ENCODE measurements at places on chromosomes 16 and 17.

- no peak for DNase-seq
These were observed 383.2 kb upstream of the XYLT1 start for GRCh38 chr16:17853958-17854357.

- DNase-seq: no peak
These were observed 6.5 kb upstream of the CAPNS2 start for GRCh38 chr16:55559933-55560516.

GRCh38 chr16:600781-601180 lies 10.9 kb downstream of the RAB40C start:
- no peak for DNase-seq

DNA sequence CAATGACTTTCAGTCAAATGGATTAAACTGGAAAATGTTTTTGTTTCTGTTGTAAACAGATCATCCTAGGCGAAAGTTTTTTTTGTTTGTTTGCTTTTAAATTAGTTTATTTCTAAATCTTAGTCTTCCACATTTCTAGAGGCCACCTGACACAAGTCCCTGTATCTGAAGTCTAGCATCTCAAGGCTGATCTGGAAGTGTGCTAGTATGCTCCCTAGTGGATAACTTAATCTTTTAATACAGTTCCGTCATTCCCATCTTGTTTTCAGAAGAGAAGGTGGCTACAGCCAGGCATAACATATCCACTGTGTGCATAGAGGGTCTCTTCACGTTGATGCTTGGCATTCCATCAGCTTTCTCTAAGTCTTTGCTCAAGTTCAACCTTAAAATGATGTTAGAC lies 7.6 kb downstream of the IFT20 start:
- DNase-seq: no peak

DNA sequence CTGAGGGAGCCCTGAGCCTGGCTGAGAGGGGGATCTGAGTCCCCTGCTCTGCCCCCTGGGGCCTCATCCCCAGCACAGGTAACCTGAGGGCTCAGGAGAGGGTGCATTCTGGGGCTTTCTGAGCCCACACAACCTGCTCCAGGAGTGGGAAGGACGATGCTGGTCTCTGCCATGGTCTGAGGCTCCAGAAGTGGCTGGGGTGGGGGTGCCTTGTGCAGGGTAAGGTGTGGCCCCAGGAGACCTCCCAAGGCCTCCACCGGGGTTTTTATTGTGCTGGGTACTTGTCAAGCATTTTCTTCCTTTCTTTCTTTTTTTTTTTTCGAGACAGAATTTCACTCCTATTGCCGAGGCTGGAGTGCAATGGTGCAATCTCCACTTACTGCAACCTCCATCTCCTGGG lies 300 bp downstream of the CTRB1 start:
- DNase-seq: no peak

- DNase-seq: peak; percentile 9
These were observed 184.4 kb downstream of the AATF start for GRCh38 chr17:37133136-37133535.

GRCh38 chr16:81649561-81650184 lies 129.4 kb upstream of the PLCG2 start:
- no peak for DNase-seq

- no peak for DNase-seq
These were observed 18.6 kb downstream of the HNF1B start for GRCh38 chr17:37726248-37726647.

- DNase-seq: no peak
These were observed 68.3 kb upstream of the TANC2 start for GRCh38 chr17:62897706-62898105.

GRCh38 chr17:34248511-34249024 lies 6.5 kb upstream of the CCL2 start:
- DNase-seq: peak; percentile 31

DNA sequence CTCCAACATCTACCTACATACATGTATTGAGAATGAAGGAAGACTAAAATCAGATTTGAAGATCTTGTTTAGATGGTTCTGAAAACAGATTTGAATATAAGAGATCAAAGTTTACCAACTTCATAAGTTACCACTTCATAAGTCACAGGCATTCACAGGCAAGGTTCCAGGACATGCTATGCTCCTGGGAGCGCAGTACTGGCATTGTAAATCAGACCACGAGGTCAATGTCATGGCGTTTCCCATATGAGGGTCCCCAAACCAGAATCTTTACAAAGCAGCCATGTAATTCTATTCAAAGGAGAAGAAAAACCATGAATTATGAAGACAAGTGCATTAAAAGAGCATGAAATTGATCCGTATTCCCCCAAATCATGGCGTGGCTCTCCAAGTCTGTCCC lies 3.0 kb downstream of the CDH11 start:
- DNase-seq: no peak

DNA sequence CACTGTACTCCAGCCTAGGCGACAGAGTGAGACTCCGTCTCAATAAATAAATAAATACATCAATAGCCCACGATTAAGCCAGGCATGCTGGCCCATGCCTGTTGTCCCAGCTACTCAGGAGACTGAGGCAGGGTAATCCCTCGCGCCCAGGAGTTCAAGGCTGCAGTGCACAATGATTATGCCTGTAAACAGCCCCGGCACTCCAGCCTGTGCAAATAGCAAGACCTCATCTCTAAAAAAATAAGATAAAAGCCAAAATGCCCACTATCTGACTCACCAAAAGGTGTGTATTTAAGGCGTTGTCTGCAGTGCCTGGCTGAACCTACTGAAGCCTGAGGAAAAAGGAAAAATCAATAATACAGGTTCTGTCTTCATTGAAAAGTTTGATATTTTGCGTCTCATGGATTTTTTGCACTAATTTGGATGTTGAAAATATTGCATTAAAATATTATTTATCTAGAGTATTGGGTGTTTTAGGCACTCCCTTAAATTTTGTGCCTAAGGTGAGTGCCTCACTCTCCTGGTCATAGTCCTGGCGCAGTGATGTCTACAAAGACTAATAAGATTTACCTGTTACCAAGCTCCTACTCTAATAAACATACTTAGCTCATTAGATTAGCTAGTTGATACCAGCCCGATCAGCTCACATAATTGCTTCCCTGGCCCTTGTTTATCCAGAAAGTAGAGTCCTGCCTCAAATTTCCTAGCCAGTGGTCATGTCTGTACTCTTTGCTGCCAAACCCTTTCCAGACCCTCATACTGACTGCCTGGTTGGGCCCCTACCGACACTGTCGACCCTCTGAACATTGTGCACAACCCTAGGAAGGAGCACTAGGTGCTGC lies 24.7 kb upstream of the TOB1 start:
- DNase-seq: no peak

- no peak for DNase-seq
These were observed 162.5 kb upstream of the CNTNAP4 start for GRCh38 chr16:76114681-76115080.

- no peak for DNase-seq
These were observed 22.2 kb downstream of the KIAA0513 start for GRCh38 chr16:85049706-85050305.

DNA sequence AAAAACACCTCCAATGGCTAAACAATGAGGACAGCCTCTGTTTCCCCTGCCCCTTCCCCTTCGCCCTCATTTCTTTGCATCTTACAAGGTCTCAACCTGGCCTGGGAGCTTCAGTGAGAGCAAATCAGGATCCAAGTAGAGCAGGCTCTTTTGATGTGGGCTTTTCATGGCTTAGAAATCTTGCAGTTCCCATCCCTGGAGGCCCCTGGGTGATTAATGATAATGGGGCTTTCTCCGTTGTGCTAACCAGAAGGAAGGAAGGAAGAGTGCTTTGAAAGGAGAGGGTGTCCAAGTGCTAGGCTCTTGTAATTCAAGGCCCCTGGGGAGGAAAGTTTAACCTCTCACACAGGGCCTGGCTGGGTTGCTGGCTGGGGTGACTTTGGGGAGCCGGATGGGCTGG lies 18.5 kb upstream of the IRX3 start:
- DNase-seq: no peak

DNA sequence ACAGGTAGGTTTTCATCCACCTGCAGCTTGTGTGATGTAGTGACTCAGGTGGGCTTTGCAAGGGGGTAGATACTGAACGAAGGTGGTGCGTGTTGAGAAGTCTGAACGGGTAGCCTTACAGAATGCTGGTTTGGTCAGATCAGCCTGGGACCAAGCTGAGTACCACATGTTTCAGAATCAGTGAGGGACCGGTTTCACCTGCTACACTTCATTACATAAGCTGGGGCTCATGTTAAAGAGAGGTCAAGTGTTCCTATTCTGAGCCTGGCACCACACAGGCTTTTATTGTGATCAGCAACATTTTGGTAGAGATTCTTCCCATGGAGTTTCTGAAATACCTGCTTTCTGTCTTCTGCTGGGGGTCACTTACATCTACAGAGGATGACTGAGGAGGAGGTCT lies 207.4 kb upstream of the EEF2KMT start:
- no peak for DNase-seq

DNA sequence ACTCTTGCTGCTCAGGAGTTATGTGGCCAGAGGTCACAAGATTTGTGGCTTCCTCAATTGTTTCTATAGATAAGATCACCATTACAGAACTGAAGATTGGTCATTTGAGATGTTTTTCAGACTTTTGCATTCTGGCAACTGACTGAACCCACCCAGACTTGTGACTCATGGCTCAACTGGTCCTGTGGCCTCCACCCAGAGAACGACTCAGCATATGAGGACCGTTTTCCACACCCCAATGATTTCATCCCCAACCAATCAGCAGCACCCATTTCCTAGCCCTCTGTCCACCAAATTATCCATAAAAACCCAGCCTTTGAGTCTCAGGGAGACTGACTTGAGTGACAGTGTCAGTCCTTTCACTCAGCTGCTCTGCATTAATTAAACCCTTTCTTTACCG lies 143.2 kb upstream of the ASIC2 start:
- peak; percentile 9 for DNase-seq

GRCh38 chr16:8850279-8850885 lies 18.4 kb downstream of the CARHSP1 start:
- peak; percentile 64 for DNase-seq

- DNase-seq: peak; percentile 64
These were observed 744.7 kb upstream of the GOT2 start for GRCh38 chr16:59478838-59479237.

GRCh38 chr16:86067516-86067915 lies 168.6 kb downstream of the IRF8 start:
- no peak for DNase-seq

DNA sequence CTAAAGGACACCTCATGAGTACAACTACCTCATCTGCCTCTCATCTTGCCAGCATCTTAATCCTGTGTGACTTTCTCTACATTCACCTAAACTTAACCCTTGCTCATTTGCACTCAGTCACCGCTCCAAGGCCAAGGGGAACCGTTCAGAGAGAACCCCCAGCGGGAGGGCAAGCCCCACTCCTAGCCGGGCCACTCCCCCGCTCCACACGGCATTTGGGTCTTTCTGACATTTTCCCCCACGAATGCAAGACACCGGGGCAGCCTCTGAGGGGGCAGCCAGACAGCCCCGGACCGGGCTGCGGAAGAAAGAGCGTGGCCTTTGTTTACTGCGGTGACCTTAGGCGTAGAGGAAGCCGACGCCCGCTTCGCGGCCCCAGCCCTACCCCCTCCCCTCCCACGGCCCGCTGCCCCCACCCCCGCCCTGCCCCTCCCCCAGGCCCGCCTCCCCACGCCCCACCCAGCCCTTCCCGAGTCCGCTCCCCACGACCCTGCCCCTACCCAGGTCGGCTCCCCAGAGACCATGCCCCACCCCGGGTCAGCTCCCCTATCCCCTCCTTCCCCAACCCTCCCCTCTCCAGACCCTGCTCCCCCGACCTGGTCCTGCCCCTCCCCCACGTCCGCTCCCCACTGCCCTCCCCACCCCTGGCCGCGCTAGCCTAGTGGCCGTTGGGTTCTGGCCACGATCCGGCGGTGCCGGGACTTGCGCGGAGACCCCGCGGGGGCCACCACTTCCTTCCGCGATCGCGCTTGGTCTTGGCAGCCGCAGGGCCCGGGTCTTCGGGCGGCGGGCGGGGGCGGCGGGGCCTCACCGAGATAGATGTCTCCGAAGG lies 789 bp downstream of the CSNK1D start:
- no peak for DNase-seq

DNA sequence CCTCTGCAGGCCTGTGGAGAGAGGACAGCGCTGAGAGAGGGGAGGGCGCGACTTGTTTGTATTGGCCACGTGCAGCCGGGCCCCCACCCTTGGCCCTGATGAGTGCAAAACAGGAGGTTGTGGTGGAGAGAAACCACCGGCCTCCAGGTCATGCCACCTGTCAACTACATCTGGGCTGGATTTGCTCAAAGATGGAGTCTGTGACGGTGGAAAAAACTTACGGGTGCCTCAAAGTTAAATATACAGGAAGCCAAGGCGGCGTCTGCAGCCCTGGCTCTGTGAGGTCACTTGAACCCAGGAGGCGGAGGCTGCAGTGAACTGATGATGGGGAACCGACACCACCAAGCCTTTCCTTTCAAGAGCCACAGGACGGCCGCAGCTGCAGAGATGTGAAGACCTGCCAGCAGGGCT lies 15.7 kb downstream of the C16orf74 start:
- no peak for DNase-seq

- no peak for DNase-seq
These were observed 10.1 kb upstream of the ABCA5 start for GRCh38 chr17:69336996-69337395.

DNA sequence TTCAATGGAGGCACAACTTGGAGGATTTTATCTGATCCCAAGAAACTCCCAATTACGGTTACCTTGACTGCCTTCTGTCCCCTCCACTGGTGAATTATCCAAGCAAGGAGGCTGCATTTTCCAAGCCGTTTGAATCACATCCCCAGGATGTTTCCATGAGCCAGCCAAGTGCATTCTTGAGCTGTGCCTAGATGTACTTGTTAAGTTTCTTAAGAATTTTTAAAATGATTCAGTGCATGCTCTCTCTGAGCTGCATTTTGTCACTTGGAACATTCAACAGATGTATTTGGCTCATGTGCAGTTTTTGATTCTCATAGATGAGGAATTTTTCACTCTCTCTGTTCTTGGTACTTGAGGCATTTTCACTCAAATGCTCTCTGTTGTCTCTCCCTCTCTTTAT lies 202.6 kb upstream of the MYOCD start:
- peak; percentile 13 for DNase-seq

GRCh38 chr16:23357761-23358290 lies 55.7 kb downstream of the SCNN1B start:
- DNase-seq: no peak

GRCh38 chr16:67767953-67768352 lies 38.4 kb downstream of the RANBP10 start:
- peak; percentile 11 for DNase-seq

GRCh38 chr17:10807704-10808128 lies 3.8 kb upstream of the TMEM238L start:
- DNase-seq: no peak

DNA sequence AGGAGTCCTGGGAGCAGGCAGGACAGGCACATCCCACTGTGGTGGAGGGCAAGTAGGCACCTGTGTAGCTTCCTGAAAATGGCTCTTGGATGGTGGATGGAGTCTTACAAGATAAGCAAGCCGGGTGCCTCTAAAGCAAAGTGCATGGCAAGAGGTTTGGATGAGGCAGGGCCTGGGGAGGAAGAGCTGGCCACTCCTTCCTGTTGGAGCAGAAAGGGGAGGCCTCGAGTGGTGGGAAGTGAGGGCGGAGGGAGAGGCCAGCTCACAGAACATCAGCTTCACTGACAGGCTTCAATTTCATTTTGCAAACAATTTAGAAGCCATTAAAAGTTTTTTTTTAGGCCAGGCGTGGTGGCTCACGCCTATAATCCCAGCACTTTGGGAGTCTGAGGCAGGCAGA lies 31.0 kb downstream of the CD300A start:
- DNase-seq: no peak

All from GM04504 (cell line).